GM23338 (cell line): ENCODE measurements at places on chromosomes 3 and 15. TPM values are rescaled to one million over a fixed set of nuclear protein-coding genes. Genes with fewer than 3 reads are reported as not detected.

DNAJB8 gene
- polyA plus RNA-seq: not detected in 2 replicates

MOBP gene
- polyA plus RNA-seq: not detected in 2 replicates

PCBP4 gene
- 11.8 and 14.1 TPM in 2 replicates for polyA plus RNA-seq

COL7A1 gene
- 3.0 and 4.0 TPM in 2 replicates for polyA plus RNA-seq

UPK1B gene
- polyA plus RNA-seq: 0.26 and 0.39 TPM in 2 replicates

CLRN1 gene
- polyA plus RNA-seq: 0.45 and 0.47 TPM in 2 replicates

ISL2 gene
- 0.65 and 1.0 TPM in 2 replicates for polyA plus RNA-seq

DUOXA2 gene
- polyA plus RNA-seq: not detected in 2 replicates

AGTR1 gene
- polyA plus RNA-seq: 0.16 TPM in 1 of 2 replicates, not detected in the other

ALDH1A2 gene
- polyA plus RNA-seq: not detected in 2 replicates

GRK7 gene
- polyA plus RNA-seq: not detected in 2 replicates

HIGD2B gene
- 0.45 TPM in 1 of 2 replicates, not detected in the other for polyA plus RNA-seq

SNX33 gene
- 4.9 and 6.2 TPM in 2 replicates for polyA plus RNA-seq

RTP3 gene
- polyA plus RNA-seq: 0.16 TPM in 1 of 2 replicates, not detected in the other

NEK10 gene
- 0.55 TPM in 1 of 2 replicates, not detected in the other for polyA plus RNA-seq
